ENCODE measurements at places on chromosomes 6 and 20. TPM values are rescaled to one million over a fixed set of nuclear protein-coding genes. Genes with fewer than 3 reads are reported as not detected.

DNA sequence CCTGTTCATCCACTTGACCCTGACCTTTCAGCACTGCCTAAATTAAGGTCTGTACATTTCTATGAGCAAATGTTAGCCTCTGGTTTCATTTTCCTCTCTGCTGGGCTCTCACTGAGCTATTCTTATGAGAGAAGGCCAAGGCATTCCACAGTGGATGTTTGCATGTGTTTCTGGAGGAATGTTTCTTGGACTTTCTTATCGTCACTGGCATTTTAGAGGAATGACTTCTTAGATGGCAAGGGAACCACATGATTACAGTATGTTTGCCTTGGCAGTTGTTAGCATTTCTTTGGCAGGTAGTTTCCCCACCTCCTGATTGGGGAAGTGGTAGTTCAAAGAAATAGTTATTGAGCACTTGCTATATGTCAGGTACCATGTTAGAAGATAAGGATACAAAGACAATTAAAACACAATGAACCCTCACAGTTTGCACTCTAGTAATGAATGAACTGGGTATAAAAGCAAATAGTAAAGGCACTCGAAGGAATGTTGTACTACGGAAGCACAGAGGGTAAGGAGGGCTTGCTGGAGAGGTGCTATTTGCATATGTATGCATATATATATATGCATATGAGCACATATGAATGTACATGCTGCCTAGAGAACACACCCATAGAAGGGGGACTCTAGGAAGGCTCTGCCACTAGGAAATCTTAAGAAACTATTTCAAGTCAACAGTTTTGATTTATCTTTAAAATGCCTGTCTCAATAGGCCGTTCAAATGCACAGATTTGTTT lies 307.4 kb downstream of the EYA4 start:
- no peak for DNase-seq

GRCh38 chr6:111646034-111646433 lies 40.4 kb upstream of the TRAF3IP2 start:
- no peak for DNase-seq

DNA sequence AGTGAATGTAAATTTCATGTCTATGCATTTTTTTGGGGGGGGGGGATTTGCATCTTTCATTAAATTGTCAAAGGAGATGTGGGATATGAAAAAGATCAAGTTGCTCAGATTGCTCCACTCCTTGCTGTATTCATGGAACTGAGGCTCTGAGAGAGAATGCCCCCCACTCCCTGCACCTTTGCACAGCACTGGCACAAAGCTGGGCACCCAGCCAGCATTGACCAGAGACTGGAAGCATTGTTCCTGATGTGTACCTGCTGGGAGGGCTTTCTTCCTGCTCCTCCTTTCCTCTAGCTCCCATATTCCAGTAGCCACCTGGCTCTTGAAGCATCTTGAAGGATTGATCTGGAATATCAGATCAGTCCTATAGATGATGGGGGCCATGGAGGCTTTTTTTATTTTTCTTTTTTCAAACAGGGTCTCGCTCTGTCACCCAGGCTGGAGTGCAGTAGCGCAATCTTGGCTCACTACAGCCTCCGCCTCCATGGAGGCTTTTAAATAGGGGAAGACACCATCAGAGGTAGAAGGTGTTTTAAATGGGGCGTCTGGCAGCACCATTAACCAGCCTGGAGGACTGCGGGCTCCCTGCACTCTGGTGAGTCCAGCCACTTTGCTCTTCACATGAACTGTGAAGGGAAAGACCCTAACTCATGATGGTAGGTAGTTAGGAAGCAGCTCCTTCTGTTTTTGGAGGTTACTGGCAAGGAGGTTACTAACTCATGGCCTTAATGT lies 10.9 kb downstream of the DUSP15 start:
- no peak for DNase-seq

GRCh38 chr6:16146028-16146427 lies 17.1 kb downstream of the MYLIP start:
- DNase-seq = no peak

DNA sequence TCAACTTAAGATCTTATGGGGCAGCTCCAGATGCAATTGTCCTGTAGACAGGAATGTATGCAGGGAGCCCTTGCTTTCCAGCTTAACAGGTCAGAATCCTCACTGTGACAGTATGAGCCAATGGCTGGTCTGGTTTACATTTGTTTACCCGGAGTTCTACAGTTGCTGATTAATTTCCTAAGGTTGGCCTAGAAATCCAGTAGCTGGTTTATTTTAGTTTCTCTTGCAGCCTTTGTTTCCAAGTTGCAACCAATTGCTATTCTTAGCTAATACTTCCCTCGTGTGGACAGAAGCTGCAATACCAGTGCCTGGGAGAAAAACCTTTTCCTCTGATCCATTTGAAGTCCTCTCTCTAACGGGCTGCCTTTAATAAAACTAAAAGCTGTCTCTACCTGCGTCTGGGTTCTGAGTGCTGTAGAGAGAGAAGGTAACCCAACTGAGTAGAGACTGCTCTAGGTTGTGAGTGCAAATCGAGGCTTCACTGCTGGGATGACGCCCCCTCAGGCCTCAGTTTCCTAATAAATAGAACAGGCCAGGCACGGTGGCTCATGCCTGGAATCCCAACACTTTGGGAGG lies 45.9 kb downstream of the ZNF217 start:
- no peak for DNase-seq

CNR1 gene
- total RNA-seq = 0.24 TPM
